ENCODE measurements at places on chromosomes 2 and 18.

GRCh38 chr2:19785447-19785846, 116.3 kb downstream of the TTC32 start:
- DNase-seq = no peak

DNA sequence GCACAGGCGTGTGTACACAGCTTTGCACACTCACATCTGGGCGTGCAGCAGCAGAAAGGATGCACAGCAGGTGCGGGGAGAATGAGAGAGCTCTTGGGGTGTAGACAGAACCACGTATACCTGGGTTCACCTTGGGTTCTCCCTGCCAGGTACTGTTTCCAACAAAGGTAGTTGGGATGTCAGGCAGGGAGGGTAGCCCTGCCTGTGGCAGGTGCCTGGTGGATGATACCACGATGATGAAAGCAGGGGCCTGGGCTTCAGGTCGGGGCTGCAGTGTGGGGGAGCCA, 6.5 kb upstream of the ARID5A start:
- no peak for DNase-seq

DNA sequence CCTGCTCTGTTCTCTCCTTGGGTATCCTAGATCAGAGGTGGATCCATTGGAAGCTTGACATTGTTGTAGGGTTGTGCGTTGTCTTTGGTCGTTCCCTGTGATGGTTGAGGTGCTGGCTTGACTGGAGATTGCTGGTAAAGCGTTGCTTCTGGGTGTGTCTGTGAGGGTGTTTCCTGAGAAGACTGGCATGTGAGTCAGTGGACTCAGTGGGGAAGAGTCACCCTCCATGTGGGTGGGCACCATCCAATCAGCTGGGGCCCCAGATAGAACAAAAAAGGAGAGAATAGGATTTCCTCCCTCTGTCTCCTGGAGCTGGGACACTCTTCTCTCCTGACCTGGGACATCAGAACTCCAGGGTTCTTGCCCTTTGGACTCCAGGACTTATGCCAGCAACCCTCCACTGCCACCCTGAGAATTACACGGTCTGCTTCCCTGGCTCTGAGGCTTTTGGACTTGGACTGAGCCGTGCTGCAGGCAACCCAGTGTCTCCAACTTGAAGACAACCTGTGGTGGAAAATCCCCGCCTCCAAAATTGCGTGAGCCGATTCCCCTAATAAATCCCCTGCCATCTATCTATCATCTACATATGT, 14.8 kb upstream of the REEP1 start:
- no peak for DNase-seq

DNA sequence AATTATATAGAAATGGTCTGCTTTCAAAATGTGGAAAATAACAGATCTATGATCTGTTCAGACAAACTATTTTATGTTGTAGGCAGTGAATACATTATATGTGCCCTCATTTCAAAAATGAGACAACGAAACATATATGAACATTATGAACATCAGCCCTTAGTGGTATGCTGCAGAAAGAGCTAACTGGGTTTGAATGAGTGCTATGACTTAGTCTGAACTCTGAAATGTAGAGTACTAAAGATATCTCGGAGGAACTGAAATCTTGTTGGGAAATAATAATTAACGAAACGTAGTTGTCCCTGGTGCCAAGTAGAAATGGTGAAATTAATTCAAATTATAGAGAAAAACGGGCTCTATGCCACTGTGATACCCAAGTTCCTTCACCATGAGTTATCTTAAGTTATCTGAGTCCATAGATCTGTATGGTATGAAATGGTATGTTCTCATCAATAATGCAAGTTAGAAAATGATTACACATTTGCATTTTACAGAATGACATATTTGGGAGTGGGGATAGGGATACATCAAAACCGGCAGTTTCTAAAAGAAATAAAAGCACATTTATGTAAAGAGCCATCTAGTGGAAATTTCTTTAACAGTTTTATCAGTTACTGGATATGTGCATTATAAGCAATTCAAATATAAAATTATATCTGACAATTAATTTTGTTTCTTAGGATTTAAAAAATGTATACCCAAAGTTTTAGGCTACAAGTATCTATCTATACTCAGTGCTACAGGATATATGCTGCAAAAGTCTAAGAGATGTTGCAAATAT, 26.7 kb downstream of the STARD6 start:
- no peak for DNase-seq

DNA sequence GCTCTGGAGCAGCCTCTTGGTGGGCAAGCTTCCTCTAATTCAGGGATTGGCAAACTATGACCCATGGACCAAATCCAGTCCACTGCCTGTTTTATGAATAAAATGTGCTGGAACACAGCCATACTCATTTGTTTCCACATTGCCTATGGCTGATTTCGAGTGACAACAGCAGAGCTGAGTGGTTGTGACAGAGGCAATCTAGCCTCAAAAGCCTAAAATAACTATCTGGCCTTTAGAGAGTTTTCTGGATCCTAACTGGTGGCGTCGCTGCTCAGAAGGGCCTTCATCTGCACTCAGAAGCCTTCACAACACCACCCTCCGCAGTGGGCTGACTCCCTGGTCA, 147.1 kb downstream of the CCBE1 start:
- DNase-seq = no peak

DNA sequence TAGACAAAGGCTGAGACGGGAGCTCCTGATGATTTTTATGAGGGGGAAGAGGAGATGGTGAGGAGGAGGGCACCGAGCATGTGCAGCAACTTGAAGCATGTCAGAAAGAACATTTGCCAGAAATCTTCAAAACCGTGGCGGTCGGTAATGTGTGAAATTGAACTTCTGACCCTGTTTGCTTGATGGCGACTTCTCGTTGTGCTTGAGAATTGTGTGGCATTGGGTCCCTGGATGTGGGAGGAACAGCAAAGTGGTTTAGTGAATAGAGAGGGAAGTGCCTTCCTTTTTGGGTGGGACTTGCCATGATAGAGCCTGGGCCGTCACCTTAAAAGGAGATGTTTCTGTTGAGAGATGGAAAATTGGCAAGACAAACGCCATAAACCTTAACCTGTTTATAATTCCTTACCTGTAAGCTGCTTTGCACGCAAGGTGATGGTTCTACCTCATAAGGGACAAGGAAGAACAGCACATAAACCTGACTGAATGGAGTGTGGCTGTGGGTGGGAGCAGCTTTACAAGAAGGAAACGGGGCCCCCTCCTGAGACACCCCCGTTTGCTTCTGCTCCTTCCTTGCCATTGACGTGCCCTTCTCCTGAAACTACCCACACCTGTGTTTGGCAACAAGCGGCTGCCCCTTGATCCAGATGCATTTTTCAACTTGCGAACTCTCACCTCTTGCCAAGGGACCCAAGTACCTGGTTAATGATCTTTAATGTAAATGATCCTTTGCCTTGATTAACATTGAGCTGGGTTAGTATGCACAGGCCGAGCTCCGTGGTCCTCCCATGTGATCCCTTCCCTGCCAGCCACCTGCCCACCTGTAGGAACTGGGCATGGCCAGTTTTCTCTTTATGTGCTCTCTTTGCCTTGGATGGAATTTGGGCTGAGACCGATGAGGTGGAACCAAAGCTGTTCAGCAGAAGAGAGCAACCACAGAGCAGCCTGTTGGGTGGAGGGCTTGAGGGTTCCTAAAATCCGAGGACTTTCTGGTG, 153.2 kb downstream of the NEDD4L start:
- no peak for DNase-seq

GRCh38 chr2:30147196-30147714, 448 bp downstream of the YPEL5 start:
- DNase-seq = no peak

GRCh38 chr2:187594801-187595200, 40.6 kb upstream of the TFPI start:
- no peak for DNase-seq

- no peak for DNase-seq
Measured at GRCh38 chr2:232287316-232287715, 91.2 kb upstream of the ALPP start.

- DNase-seq = no peak
Measured at GRCh38 chr2:226679389-226680065, 120.1 kb downstream of the IRS1 start.

DNA sequence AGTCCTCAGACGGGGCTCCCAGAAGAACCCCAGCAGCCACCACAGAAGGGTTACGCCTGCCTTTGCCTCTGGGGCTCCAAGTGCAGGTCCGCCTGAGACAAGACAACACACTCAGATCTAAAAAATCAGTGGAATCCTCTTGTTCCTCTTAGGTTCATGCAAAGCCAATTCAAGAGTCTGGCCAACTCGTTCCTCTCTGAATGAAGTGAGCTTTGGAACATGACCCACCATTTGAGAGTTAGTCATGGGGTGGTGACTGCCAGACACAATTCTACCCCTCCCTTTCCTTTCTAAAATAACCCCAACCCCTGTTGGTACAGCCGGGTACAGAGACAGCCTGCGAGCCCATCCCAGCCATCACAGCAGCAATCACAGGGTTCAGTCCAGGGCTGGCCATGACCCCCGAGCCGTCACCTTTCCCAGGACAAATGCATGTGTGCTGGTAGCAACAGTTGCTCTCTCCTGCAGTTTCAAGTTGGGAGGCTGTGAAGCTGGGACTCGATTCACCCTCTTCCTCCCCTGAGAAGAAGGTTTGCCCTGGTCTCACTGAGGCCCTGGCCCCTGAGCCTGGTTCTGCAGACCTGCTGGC, 183.1 kb upstream of the SH3BP4 start:
- no peak for DNase-seq

DNA sequence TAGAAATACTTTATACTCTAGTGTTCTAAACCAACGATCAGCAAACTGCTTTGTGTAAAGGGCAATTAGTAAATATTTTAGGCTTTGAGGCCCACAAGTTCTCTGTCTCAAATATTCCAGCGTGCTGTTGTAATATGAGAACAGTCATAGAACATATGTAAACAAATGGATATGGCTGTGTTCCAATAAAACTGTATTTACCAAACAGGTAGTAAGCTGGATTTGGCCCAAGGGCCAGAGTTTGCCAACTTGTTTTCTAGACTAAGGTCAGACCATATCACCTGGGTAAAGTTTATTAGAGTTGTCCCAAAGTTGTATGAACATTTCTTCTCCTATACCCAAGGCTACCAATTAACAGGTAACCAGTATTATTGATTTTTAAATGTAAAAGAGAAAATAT, 303.2 kb upstream of the MC4R start:
- DNase-seq = peak; percentile 7

- DNase-seq = no peak
Measured at GRCh38 chr2:218717262-218717661, 6.6 kb downstream of the TTLL4 start.

- no peak for DNase-seq
Measured at GRCh38 chr2:122423934-122424333, 668.5 kb downstream of the TSN start.

DNA sequence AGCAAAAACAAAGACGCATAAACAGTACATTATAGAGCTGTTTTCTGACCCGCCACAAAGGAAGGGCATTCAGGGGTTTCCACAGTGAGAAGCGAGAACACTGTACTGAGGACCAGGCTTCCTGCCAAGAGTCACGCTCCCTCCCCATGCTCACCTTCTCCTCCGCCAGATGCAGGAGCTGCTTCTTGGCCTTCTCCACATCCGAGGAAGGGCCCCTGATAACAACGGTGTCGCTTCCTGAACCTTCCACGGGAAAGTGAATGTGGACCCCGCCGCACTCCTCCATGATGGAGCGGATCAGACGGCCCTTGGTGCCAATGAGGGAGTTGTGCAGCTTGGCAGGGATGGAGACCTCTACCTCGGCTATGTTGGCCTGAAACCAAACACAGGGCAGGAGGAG, 53.8 kb downstream of the ANO7 start:
- DNase-seq = no peak

GRCh38 chr2:1707771-1708418, 36.4 kb downstream of the PXDN start:
- DNase-seq = peak; percentile 73

DNA sequence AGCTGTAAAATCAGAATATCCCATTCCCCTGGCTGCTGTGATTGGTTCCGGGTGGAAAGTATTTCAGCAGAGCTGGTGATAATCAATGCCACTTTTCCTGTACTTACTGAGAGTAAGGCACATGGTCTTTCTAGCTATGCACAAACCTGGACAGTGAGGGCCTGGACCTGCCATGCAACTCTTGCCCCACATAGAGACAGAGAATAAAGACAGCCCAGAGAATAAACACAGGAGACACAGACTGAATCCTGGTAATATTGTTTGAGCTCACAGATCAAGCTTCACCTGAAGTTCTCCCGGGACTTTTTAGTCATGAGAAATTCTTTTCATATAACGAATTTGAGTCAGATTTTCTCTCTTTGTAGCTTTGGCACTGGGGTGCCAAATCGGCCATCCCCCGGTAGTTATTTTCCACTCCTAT, 81.9 kb downstream of the ACAA2 start:
- no peak for DNase-seq

GRCh38 chr2:30348825-30349224, 98.2 kb upstream of the LCLAT1 start:
- no peak for DNase-seq

- no peak for DNase-seq
Measured at GRCh38 chr2:53512071-53512826, 255.4 kb upstream of the CHAC2 start.

DNA sequence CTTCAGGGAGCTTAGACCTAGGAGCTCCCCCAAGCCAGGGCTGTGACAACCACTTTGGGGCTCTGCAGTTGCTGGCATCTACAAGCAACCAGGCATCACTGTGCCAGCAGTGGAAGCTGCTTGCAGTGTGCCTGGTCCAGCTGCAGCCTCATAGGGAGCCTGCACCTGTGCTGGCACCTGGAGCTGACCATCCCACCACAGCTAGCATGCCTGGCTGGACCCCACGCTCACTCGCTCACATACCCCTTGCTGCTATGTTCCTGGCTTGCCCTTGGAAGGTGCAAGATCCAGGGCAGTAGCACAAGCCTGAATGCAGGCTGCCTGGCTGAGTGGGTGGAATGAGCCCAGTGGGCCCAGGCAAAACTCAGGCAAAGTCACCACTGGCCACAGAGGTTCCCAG, 82.5 kb downstream of the ZNF804A start:
- DNase-seq = no peak

- peak; percentile 63 for DNase-seq
Measured at GRCh38 chr2:52264488-52264887, 1232.6 kb upstream of the NRXN1 start.

DNA sequence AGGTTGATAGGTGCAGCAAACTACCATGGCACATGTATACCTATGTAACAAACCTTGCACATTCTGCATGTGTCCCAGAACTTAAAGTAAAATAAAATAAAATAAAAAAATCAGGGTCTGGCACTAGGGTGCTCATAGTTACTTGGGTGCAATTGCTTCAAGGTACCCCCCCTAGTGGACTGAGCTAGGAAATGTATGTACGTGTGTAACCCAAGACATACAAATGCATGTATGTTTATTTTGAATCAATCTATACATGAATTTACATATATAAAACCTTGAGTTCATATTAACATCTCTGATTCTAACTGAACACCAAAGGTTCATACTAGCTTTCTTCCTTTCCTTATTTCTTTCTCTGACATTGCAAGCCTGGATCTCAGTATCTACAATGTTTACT, 51.5 kb downstream of the USP37 start:
- peak; percentile 25 for DNase-seq

- no peak for DNase-seq
Measured at GRCh38 chr18:2480536-2480935, 90.8 kb downstream of the METTL4 start.

- no peak for DNase-seq
Measured at GRCh38 chr2:210528716-210529115, 27.7 kb upstream of the CPS1 start.

- DNase-seq = no peak
Measured at GRCh38 chr2:216379977-216380376, 7.7 kb upstream of the MARCHF4 start.
